ENCODE measurements at places on chromosomes 2 and 18. TPM values are rescaled to one million over a fixed set of nuclear protein-coding genes. Genes with fewer than 3 reads are reported as not detected.

DNA sequence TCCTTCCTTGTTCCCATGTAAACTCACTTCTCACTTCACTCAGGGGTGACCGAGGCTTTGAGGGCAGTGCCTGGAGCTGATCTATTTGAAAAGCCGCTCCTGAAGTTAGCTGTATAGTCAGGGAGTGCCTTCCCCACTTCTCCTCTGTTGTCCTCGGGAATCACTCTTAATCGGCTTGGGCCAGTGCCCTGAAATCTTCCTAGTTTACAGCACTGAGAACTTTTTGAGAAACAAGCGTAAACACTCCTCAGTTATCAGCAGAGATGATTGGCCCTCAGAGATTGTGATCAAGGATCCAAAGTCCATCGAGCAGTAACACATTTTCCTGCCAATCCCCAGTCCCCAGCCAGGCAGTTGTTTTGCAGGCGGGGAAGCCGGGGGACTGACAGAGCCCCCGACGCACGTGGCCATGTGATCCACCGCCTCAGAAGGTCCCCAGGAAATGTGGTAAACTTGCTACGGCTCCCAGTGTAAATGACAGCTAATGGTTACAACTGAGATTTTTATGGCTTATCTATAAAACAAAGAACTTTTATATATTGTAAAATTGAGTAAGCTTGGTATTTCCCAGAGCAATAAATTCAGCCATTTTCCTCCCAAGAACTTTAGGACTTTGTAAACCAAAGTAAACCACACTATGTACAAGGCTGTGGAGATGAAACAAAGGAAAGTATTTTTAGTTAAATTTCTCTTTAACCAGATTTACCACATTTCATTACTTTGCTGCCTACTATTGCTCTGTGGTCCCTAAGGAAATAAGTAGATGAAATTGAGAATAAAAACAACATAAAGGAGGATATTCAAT is 53.5 kb downstream of the C18orf63 start:
- DNase-seq, result no peak

The FOSL2 gene
- total RNA-seq, result 116 TPM

DNA sequence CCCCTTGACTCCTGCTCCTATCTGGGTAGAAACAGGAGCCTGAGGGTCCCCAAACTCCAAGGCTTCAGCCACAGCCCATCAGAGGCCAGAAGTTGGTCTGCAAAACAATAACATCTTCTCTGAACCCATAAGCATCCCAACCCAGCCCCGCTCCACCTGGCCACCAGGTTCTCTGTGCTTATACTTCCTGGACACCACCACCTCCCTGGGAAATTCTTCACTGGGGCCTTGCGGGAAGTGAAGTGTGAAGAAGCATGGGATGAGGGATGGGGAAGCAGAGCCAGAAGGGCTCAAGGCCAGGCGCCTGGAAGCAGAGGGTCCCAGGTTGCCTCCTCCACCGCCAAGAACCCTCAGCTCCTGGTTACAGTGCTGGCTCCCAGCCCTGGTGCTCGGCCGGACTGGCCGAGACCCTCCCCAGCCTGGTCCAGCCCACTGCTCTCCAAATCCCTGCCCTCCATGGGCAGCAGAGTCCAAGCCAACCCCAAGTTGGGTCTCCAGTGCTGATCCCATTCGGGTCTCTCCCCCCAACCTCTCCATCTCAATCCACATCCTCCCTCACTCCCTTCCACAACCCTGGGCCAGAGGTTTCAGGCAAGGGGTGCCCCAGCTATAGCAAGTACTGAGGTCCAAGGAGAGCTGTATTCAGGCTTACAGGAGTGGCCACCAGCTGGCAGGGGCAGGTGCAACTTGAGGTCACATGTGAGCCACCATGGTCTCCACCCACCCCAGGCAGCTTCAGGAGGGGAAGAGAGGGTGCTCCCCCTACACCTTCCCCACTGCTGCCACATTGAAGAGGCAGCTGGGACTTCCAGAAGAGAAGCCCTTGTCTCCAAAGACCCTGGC is 60.7 kb downstream of the TNS1 start:
- DNase-seq, result no peak

The GPR45 gene
- not detected for total RNA-seq

GRCh38 chr2:53727921-53728320 is 39.7 kb upstream of the CHAC2 start:
- no peak for DNase-seq

- DNase-seq, result no peak
Measured at GRCh38 chr2:72570413-72570812, 255.4 kb downstream of the EXOC6B start.

DNA sequence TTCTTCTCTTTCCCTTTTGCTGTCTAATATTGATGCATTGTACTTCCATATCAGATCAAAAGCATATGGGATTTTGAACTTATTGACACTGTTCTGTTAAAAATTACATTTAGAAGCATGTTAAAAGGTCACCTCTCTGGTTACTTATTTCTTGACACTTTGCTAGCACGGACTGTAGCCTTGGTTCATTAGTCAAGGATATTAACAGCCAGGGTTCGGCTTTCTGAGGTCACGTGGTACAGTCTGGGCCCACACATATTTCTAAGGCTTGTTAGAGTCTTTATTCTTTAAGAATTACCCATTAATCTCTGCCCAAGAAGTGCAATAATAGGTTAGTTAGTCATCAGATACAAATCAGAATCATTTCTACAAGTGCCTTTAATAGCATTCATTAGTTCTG is 1035.8 kb upstream of the FANCL start:
- DNase-seq, result no peak

GRCh38 chr2:8121826-8122513 is 559.9 kb upstream of the ID2 start:
- no peak for DNase-seq
